T1000 (cell line): ENCODE measurements at places on chromosomes 1 and 21.

- DNase-seq: no peak
These were observed 20.9 kb upstream of the CDCP2 start for GRCh38 chr1:54173681-54174080.

DNA sequence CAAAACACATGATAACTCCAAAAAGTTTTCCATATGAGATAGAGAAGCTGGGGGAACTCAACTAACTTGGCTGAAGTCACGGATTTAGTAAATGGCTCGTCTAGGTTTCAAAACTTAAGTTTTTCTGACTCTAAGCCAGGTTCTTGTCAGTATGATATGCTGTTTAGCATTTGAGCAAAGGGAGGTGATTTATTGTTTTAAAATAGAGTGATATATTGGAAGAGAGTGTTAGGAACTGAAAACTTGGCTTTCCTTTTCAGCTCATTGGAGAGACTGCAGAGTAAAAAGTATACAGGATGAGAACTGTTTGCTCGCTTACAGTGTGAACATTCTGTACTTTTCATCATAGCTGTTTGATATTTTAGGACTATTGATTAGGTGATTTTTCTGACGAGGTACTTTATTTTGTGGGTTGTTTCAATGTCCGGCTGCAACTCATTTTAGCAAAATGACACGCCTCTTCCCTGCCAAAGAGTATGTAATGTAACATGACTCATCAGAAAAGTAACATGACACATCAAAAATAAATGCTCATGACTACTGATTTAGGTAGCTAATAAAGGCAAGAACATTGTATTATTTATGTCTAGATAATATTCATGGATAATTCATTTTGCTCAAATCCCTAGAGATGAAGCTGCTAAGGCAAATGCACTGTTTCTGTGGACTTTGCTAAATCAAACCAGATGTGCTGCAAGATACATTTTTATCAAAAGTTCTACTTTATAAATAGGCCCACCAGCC is 355.1 kb downstream of the GPATCH2 start:
- no peak for DNase-seq

DNA sequence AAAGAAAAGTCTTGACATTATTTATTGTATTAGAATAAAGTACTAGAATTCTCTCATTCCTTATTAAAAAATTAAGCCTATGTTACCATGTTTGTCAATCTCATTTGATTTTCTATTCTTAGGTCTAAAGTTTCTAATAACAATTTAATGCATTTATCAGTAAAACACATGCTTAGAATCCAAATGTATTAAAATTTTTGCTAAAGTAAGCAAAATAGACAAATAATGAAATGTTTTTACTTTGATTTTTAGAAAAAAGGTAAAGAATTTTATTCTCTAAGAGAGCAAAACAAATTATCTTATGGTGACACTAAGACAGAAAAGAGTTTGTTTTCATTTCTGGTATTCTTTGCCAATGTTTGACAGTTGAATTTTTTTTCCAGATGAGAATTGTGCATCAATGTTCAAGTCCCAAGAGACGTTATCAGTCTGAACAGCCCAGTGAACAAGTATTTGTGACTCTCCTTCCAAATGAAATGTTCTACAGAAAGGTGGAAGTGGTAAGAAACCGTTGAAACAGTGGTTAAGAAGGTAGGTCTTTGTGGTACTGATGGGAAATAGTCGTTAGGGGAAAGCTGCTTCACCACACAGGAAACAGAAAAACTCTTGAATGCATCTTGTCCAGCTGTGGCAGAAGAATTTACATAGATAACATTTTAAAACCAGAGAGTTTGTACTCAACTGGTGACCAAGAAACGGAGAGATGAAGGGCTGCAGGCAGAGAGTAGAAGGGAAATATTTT is 402.5 kb downstream of the PTPRC start:
- DNase-seq: no peak

DNA sequence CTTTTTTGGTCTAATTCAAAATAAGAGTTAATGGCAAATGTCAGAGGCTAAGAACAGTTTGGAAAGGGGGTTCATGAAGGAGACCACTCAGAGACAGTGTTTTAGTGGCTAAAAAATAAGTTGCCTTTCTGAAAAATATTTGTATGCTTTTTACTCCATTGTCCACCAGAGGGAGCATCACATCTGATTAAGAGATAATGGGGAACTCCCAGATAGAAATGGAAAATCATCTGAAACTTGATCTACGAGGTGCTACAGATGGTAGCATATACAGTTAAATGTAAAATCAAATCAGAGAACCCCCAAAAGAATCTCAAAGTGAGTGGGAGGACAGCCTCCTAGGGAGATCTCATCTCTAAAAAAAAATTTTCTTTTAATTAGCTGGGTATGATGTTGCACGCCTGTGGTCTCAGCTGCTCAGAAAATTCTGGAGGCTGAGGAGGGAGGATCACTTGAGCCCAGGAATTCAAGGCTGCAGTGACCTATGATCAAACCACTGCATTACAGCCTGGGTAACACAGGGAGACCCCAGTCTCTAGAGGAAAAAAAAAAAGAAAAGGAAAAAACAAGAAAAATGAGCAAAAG is 9.7 kb downstream of the SMYD3 start:
- DNase-seq: no peak

GRCh38 chr21:25103500-25104207 is 503.6 kb downstream of the MRPL39 start:
- DNase-seq: no peak
